Lung microvascular endothelial cell (primary cell): ENCODE measurements at places on chromosomes 12 and 14. TPM values are rescaled to one million over a fixed set of nuclear protein-coding genes. Genes with fewer than 3 reads are reported as not detected.

The KRT80 gene
- 0.20 and 0.65 TPM in 2 replicates for total RNA-seq

DNA sequence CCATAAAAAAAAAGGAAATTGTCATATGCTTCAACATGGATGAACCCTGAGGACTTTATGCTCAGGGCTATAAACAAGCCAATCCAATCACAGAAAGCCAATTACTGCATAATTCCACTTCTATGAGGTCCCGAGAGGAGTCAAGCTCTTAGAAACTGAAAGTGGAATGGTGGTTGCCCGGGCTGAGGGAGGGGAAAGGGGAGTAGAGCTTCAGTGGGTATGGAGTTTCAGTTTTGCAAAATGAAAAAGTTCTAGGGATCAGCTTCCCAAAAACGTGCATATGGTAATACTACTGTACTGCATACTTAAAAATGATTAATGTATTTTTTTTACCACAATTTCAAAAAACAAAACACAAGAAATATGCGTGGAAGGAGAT, 52.0 kb downstream of the RNF34 start:
- DNase-seq, result peak; percentile 61

- no peak for DNase-seq
These were observed 282.8 kb upstream of the FAR2 start for GRCh38 chr12:28866296-28866695.

- DNase-seq, result peak; percentile 14
These were observed 46.3 kb upstream of the PTGDR start for GRCh38 chr14:52220924-52221811.

- DNase-seq, result no peak
These were observed 8.5 kb downstream of the DHH start for GRCh38 chr12:49086116-49086515.
